ENCODE measurements at places on chromosomes 7 and 10.

- DNase-seq: no peak
Measured at GRCh38 chr7:150476819-150477631, 26.6 kb downstream of the GIMAP8 start.

- DNase-seq: peak; percentile 40
Measured at GRCh38 chr10:63129888-63130287, 3.2 kb upstream of the NRBF2 start.

DNA sequence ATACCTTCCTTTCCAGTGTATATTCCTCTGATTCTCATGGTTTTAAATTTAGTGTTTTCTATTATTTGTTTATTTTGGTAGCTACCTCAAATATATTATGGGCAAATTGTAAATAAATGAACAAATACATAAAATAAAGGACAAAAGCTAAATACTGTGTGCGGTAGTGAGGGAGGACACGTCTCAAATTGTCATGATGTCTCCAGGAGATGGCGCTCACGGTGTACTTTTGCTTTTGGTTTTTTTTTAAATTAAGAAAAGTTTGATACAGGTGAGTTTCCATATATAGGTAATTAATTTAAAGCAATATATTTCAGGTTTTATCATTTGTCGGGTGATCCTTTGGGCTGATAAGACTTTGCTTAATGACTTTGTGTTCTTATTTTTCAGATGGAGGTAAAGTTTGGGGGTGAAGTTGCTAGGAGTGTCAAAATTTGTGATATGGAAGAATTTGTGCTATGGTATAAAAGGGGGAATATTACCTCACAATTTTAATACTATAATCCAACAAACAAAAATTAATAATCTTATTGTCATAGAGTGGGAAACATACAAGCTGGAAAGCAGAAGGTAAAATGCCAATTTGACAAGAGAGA is 68.4 kb upstream of the TMEM229A start:
- DNase-seq: no peak

GRCh38 chr7:21383227-21384220 is 44.4 kb upstream of the SP4 start:
- no peak for DNase-seq

- no peak for DNase-seq
Measured at GRCh38 chr10:12184165-12184564, 11.5 kb downstream of the NUDT5 start.

DNA sequence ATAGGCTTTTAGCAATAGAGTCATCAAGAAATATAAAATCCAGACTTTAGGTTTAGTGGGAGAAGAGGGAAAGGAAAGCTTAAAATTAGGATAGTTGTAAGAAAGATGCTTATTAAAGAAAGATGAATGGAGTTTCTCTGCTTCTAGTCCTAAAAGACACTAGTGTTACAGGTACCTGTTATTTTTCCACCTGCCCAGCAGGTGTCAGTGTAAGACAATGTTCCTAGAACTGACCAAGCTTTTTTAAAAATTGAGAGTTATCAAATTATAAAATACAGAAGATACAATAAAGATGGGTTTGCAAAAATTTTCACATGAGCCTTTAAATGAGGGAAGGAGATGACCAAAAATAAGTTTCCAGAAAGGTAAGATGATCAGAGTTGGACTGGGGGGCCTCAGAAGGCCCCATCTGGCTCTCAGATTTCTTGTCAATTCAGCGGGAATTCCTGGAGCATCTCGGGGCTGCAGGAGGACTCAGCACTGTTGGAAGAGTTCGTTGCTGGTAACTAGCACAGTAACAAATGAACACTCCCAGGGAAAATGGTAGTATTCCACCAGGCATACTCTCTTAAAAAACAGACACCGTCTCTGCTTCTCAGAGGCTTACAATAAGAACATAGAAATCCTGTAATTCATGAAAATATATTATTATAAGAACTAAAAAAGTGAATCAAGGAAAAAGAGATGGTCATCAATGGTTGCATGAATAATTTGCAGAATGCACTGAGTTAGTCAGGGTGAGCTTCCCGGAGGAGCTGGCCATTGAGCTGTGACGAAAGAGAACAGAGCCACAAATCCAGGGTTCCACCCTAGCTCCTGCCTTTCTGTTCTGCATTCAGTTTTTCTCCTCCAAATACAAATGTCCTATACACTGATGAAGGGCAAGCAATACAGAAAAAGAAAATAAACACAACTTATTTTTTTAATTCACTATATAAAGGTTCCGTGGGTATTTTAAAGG is 71.8 kb upstream of the PIK3CG start:
- DNase-seq: peak; percentile 20
